Stimulated activated CD4-positive, alpha-beta T cell treated with anti-CD3 and anti-CD28 coated beads, TNF-alpha, amount 100 ng/mL, for 24 hours (primary cell): ENCODE measurements at places on chromosomes 7 and 10.

DNA sequence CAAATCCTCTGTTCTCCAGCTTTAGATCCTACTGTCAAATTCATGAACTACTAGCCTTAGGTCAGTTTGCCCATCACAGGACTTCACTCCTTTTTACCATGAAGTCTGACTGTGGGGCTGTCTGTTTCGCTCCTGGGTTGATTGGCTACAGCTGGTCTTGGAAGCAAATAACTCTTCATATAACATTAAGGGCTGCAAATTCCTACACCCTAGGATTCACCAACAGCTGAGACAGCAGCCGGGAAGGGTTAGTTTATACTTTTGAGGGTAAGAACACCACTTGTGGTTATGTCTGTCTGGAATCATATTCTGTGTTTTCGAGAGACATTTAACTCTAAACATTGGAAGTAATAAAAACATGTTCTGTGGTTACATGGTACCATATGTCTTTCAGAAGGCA lies 55.9 kb upstream of the KIAA1217 start:
- DNase-seq: no peak

- no peak for DNase-seq
Observed at GRCh38 chr7:41873741-41874140, 170.9 kb upstream of the INHBA start.

- no peak for DNase-seq
Observed at GRCh38 chr7:33190688-33191304, 61.4 kb downstream of the BBS9 start.

- DNase-seq: no peak
Observed at GRCh38 chr10:131561897-131562296, 250.4 kb upstream of the TCERG1L start.

DNA sequence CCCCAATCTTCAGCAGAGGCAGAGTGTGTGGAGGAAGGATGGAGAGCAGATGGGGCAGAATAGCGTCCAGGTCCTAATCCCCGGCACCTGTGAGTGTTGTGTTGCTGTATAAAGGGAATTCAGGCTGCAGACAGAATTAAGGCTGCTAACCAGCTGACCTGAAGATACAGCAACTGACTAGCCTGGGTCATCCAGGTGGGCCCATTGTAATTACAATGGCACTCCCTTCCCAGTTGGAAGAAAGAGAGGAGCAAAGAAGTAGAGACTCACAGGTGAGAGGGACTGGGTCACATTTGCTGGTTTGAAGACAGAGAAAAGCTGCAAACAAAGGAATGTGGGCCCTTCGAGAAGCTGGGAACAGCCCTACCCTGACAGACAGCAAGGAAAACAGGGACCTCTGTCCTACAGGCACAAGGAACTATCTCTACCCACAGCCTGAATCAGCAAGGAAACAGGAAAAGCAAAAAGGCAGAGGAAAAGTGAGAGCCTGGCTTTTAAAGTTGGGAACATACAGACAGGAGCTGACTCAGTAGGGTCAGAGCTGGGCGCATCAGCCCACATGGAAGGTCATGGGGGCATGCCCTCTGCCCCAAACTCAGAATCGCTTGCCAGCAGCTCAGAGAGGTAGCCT lies 11.6 kb upstream of the TMEM72 start:
- DNase-seq: no peak

- DNase-seq: no peak
Observed at GRCh38 chr7:26500749-26501352, 209.2 kb downstream of the SNX10 start.

DNA sequence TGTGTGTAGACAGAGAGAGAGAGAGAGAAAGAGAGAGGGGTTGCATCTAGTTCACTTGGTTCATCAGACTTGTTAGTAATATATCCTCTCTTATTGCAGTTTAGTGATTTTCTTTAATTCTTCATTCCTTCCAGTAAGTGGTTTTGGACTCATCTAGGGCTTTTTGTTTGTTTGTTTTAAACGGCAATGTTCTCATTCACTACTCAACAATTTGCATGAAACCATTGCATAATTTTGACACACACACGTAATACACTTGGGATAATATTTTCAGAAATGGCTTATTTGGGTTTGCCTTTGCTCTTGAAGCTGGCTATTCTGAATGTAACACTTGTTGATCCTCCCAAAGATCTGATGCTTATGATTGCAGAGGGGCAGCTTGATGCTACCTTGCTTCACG lies 16.4 kb upstream of the ZNF32 start:
- no peak for DNase-seq

DNA sequence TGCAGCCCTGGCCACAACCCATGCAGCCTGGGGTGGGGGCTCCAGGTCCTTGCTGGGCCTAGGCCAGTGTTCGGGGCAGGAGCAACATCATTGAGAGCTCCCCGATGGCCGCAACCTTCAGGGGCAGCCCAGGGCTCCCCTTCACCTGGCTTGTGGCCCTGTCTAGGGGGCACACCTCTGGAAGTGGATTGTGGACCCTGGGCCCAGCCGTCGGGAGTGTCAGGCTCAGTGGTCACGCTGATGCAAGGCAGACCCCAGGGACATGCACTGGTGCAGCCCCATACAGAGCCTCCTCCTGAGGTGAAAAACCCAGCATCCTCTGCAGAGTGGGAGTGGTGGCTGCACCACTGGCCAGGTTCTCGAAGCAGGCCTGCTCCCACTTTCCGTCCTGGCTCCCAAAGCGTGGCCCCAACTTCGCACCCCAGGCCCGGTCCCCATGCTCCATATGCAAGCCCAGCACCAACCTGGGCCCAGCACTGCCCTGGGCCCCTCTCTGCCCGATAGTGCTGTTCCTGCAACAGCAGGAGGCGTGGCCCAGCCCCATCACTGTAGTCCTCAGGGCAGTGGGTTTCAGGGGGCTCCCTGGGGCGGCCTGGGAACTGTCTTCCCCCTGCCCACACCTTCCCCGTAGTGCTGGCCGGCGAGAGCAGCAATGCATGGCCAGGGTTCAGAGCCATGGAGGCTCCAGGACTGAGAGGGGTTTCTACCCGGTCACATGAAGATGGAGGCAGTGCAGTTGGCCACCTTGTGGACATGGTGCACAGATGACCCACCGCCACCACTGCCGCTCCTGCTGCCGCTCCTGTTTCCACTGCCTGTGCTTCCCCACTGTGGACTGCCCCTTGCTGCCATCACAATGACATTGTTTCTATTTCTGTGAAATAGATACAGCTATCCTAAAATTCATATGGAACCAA lies 303.9 kb upstream of the NRG3 start:
- no peak for DNase-seq

DNA sequence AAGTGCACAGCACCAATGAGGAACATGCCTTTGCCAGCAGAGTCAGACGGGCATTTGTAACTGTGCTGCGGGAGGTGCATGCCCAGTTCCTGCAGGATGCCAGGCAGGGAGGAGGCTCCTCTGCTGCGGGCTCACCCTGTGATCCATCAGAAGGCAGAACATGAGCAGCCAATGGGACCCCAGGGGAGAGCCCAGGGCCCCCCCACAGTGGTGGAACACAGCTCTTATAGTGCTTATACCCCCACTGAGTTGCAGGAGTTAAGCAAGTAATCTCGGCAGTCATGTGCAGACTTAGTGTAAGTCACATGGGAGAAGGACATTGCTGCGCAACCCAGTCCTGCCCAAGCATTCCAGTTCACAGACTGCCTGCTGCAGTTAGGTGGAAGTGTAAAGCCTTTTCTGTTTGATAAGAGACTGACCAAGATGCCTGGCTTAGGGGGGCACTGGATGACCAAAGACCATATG lies 120.3 kb upstream of the TMEM106B start:
- no peak for DNase-seq

- peak; percentile 39 for DNase-seq
Observed at GRCh38 chr10:100653957-100654781, 91.2 kb upstream of the PAX2 start.

DNA sequence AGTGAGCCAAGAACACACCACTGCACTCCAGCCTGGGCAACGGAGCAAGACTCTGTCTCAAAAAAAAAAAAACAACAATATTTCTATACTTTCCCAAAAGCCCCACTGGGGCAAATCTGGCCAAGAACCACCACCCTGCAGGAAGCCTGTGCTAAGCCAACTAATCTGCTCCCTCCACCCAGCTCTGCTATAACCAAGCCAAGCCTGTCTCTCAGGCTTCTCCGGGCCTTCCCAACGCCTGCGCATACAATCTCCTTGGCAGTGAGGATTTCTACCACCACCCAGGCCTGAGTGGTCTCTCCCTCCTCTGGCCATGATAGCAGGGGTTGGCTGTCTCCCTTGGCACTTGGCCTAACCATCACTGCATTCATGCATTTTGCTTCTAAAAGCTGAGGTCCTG lies 14.2 kb downstream of the DDX56 start:
- DNase-seq: no peak

- no peak for DNase-seq
Observed at GRCh38 chr7:153628406-153628805, 423.8 kb upstream of the DPP6 start.

DNA sequence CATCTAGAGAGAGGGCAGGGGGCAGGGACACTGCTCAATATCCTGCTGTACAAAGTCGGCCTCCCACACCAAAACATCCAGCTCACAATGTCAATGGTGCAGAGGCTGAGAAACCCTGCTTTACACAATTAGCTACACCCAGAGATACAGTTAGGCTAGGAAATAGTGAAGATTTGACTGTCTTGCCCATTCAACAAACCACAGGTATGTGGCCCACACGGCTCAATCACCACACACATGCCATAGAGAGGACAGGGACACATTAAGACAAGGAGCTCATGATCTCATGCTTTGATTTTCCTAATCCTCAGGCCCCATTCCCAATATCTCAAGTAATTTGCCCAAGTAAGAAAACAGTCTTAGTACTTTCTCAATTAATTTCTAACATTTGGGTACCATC lies 110.4 kb downstream of the OSBPL3 start:
- no peak for DNase-seq

DNA sequence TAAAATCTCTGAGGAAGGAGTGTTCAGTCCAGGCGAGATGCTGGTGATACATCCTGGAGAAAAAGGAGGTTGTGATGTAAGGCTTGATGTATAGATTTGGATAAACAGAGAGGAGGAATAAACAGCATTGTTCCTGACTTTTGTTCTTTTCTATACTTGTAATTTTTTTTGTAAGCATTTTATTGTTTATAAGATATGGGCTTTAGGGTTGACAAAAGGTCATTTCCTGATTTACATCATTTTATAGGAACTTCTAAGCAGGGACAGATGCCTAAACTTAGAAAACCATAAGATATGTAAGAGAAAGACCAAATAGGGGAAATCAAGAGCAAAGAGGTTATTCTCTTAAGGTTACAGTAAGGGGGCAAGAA lies 16.7 kb upstream of the SLC26A4 start:
- no peak for DNase-seq

- DNase-seq: no peak
Observed at GRCh38 chr7:67990716-67991115, 994.1 kb downstream of the TYW1 start.

DNA sequence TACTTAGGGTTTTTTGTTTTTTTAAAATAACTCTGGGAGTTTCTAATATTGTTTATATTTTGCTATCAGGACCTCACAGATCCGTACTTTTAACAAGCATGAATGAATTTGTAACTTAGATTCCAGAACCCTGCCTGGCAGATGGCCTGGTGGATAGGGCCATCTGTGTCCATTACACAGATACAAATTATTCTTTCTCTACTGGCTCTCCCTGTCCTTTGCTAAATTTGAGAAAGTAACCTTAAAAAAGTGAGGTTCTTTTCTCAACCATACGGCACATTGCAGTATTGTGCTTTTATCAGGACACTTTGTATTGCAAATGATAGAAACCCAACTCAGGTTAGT lies 26.6 kb downstream of the LCOR start:
- no peak for DNase-seq

DNA sequence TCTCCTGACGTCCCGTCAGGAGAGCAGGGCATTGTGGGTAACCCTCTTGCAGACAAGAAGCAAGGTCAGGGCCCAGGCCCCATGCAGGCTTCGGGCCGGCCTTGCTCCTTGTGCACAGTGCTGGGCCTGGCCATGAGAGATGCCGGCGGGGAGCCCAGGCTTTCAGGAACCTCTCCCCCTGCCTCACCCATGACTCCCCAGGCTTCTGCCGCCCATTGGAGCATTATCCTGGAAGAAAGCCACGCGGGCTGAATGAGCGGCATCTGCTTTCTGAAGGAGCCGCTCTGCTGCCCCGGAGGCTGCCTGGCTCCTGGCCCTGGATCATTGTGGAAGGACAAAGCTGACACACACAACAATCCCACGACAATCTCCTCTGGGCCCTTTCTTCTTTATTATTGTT lies 233.5 kb downstream of the TCF7L2 start:
- DNase-seq: no peak

DNA sequence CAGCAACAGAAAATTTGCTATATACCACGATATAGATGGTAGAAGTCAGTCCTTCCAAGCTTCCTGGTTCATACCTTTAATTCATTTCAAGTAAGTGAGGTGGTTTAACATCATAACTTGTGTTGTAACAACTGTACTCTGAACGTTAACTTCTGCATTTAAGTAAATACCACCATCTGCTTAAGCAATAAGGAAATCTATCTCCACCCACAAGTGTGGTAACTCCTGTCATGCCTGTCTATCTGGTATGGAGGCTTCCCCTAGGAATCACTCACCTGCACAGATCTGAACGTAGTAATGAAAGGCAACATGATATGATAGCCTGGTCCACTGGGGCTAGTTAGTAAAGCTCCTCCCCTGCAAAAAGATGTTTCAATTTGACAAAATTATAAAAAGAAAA lies 2.3 kb downstream of the ERLIN1 start:
- DNase-seq: no peak

- peak; percentile 8 for DNase-seq
Observed at GRCh38 chr7:102875700-102876295, 37.0 kb upstream of the LRRC17 start.

DNA sequence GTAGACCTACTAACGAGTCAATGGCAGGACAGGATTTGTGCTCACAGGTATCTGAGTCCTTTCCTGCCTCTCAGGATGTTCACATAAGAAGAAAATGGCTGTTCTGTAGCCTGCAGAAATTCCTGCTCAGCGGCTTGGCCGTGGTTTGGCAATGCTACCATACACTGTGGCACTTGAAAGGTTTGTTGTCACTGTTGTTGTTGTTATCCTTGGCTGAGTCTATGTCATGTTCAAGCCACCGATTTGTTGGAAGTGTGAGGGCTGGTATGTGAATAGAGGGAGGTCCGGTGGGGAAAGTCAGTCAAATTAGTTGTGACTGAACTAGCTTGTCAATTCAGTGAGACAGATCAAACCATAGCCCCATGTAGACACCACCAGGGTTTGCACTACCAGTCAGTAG lies 199.9 kb downstream of the TRIL start:
- no peak for DNase-seq

DNA sequence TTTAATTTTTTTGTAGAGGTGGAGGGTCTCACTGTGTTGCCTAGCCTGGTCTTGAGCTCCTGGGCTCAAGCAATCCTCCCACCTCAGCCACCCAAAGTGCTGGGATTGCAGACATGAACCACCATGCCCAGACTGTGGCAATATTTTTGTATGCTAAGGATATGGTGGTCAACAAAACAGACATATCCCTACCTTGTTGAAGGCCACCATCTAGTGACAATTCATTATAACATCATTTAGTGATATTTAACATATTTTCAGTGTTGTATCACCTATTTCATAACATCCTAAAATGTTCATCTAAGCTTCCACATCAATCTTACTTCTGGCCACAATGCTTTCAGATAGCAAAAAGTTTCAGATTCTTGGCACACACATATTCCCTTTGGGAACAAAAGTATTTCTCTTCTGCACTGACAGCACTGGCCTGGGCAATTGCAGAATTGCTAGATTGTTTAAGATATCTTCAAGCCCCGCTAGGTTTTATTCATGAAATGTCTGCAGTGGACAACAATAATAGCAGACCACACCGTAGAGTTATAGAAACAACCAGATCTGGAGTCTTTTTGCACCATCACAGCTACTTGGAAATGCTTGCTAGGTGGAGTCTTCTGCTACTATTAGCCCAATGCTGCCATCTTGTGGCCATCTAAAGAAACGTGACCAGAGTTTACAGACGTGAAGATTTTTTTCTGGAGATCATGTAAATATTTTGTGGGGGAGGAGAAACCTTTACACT lies 58.4 kb downstream of the DNAJC12 start:
- peak; percentile 29 for DNase-seq
